NCI-H2107 (cell line): ENCODE measurements at places on chromosomes 7 and 10.

DNA sequence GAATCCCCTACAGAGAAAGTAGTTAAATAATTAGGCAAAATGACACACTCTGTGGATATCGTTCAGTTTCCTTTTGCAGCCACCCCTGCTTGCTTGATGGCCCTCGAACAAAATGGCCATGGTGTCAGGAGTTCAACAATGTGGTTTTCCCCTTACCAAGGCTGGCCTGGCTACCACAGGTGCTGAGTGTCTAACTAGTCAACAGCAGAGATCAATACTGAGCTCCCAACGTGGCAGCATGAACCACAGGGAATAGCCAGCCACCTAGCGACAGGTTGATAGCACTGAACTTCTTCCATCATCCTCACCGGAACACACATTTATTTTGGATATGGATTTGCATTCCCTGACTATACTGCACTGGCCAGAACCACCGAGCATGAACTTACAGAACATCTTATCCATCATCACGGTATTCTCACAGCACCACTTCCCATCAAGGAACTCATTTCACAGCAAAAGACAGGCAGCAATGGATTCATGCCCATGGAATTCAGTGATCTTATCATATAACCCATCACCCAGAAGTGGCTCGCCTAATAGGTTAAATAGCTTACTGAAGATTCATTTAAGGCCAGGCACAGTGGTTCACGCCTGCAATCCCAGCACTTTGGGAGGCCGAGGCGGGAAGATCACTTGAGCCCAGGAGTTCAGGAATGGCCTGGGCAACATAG, 6.3 kb downstream of the C10orf67 start:
- no peak for DNase-seq

DNA sequence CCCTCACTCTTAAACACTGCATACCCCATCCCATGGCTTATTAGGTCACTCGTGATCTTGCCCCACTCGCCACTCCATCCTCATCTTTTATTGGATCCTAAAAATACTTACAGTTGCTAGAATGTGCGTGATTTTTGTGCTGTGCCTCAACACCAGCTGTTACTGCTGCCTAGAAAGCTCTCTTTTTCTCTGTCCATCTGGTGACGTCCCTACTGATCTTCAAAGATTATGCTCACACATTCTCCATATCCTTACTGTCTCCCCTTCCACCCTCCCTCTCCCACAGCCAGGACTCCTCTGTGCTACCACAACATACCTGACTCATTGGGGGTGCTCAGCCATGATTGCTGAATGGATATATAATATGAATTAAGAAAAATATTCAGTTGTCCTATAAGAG, 42.0 kb downstream of the CDK6 start:
- no peak for DNase-seq

- DNase-seq: no peak
These were observed 24.6 kb downstream of the PRSS2 start for GRCh38 chr7:142795339-142795863.

- no peak for DNase-seq
These were observed 79.0 kb downstream of the KIAA1549 start for GRCh38 chr7:138902161-138902560.

- DNase-seq: no peak
These were observed 316.7 kb downstream of the PTPRN2 start for GRCh38 chr7:158270856-158271413.

- no peak for DNase-seq
These were observed 20.8 kb downstream of the KIFBP start for GRCh38 chr10:69009360-69009759.
